ENCODE measurements at places on chromosomes 13 and 19.
A peak's percentile ranks its signal among the peaks of the same experiment; 100 is the strongest.

GRCh38 chr13:34401696-34402095 is 540.4 kb upstream of the NBEA start:
- peak; percentile 21 for DNase-seq

- no peak for DNase-seq
Measured at GRCh38 chr19:2756477-2756876, 16.7 kb upstream of the SLC39A3 start.

- no peak for DNase-seq
Measured at GRCh38 chr13:25248071-25248470, 39.2 kb downstream of the MTMR6 start.

DNA sequence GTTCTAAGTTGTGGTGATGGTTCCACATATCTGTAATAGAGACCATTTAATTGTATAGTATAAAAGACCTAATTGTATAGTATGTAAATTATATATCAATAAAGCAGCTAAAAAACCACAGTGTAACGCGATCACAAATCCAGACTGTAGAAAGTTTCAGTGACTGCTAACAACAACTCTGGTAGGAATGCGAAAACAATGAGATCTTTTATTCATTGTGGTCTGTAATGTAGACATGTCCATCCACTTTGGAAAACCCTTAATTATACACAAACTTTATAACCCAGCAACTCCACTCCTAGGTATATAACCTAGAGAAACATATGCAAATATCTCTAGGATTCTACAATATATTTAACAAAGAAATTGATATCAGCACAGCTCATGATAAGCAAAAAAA is 549.5 kb downstream of the SLITRK1 start:
- no peak for DNase-seq

DNA sequence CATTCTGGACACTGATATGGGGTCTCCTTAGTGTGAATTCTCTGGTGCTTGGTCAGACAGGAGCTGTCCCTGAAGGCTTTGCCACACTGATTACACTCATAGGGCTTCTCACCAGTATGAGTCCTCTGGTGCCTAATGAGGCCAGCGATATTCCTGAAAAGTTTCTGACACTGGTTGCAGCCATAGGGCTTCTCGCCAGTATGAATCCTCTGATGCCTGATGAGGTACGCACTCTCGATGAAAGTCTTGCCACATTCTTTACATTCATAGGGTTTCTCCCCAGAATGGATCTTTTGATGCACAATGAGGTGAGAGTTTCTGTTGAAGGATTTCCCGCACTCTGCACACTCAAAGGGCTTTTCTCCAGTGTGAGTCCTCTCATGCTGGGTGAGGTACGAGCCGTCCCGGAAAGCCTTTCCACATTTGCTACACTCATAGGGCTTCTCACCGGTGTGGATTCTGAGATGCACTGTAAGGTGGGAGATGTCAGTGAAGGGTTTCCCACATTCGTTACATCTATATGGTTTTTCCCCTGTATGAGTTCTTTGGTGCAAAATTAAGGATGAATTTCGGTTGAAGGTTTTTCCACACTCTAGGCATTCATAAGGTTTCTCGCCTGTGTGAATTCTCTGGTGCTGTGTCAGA is 22.4 kb downstream of the ZNF329 start:
- DNase-seq, result peak; percentile 4

DNA sequence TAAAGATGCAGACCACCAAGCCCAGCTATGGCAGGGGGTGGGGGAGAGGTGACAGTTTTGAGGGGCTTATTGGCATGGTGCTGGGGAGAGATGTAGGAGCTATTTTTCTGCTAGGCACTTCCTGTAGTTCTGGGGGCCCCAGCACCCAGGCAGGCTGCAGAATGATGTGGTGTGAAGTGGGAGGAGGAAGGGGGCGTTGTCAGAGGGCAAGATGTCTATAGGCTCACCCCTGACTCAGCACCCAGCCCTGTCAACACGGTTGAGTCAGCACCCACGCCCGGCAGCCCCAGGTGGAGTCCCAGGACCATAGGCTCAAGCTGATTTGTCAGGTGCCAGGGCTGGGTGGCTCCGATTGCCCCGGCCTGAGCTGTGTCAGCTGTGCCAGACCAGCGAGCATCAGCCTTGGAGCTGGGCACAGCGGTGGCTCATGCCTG is 5.8 kb downstream of the KLF2 start:
- peak; percentile 86 for DNase-seq

DNA sequence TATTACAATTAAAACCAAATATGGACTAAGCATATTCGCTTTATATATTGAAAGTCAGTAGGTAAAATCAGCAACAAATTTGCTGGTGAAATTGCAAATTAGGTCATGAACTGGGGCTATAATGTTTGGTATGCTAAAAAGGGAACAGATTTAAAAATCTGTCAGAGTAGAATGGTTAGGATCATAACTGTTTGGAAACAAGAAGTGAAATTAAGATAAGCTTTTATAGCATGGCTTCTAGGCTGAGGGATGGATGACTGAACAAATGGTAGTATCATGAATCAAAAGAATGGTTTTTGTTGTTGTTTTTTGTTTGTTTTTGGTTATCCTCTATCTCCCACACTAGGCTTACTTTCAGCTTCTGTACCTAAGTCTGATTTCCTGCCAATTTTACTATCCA is 1090.4 kb downstream of the PCDH9 start:
- no peak for DNase-seq

DNA sequence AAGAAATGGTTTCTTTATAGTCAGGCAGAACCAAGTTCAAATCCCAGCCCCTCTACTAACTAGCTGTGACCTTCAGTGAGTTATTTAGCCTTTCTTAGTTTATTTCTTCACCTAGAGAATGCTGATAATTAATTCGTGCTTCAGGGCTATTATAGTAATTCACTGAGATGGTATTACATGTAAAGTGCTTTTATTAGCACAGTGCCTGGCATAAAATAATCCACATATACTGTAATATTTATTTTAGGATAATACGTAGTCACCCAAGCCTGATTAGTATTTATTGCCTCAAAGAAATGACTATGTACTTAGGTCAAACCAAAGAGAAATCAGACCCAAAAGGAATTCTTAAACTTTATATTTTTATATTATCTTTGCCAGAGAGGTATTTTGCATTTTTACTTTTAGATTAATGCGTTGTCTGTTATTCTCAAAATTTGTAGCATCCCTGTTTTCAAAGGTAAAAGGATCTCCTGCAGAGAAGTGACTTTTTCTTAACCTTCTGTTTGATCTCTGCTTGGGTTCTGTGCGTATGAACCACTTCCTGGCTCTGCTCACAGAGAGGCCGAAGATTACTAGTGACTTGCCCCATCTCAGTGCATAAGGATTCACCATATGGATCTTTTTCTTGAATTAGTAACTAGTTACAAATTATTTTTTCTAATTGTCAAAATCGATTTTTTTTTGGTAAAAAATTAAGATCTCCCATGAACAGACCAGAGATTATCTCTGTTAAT is 19.7 kb downstream of the UBAC2 start:
- no peak for DNase-seq

- DNase-seq, result peak; percentile 58
Measured at GRCh38 chr13:23899555-23899954, 2.3 kb upstream of the C1QTNF9B start.

Measured in EH (cell line).